ENCODE measurements at places on chromosomes 1 and 21. TPM values are rescaled to one million over a fixed set of nuclear protein-coding genes. Genes with fewer than 3 reads are reported as not detected.

HTR6 gene
- total RNA-seq, result not detected

PEF1 gene
- 49.9 TPM for total RNA-seq

IL19 gene
- not detected for total RNA-seq

ETNK2 gene
- 4.6 TPM for total RNA-seq

PRAMEF10 gene
- not detected for total RNA-seq

BATF3 gene
- total RNA-seq, result 1.6 TPM

ESRRG gene
- 2.3 TPM for total RNA-seq

CHODL gene
- 11.8 TPM for total RNA-seq

SLC26A9 gene
- 0.20 TPM for total RNA-seq

DPT gene
- 191 TPM for total RNA-seq

MAP1LC3C gene
- 1.1 TPM for total RNA-seq

S100A16 gene
- total RNA-seq, result 103 TPM

SLC50A1 gene
- total RNA-seq, result 18.5 TPM

TDRD10 gene
- 0.69 TPM for total RNA-seq

SSX2IP gene
- 10.6 TPM for total RNA-seq

PRAMEF25 gene
- not detected for total RNA-seq

DCDC2B gene
- not detected for total RNA-seq

ASCL5 gene
- total RNA-seq, result not detected

FCGR3A gene
- 5.0 TPM for total RNA-seq

POLR3GL gene
- total RNA-seq, result 11.9 TPM

CFHR2 gene
- not detected for total RNA-seq

ADORA3 gene
- total RNA-seq, result 0.20 TPM

S100A3 gene
- total RNA-seq, result 36.0 TPM

SLFNL1 gene
- total RNA-seq, result 0.30 TPM

SLC5A3 gene
- 63.2 TPM for total RNA-seq

GSTM3 gene
- total RNA-seq, result 40.7 TPM

IFNLR1 gene
- 3.4 TPM for total RNA-seq

DPH5 gene
- 25.1 TPM for total RNA-seq

MROH9 gene
- 0.10 TPM for total RNA-seq

DNAI4 gene
- 16.2 TPM for total RNA-seq

TFF2 gene
- total RNA-seq, result not detected

E2F2 gene
- 8.1 TPM for total RNA-seq

SELL gene
- 12.3 TPM for total RNA-seq

EXO1 gene
- 5.9 TPM for total RNA-seq

SMCP gene
- not detected for total RNA-seq

NR5A2 gene
- 5.9 TPM for total RNA-seq

SERINC2 gene
- total RNA-seq, result 4.4 TPM

MTX1 gene
- total RNA-seq, result 19.1 TPM

IVL gene
- total RNA-seq, result 71.5 TPM

All from skin of body (tissue), 3 donors.